Astrocyte of the hippocampus (primary cell): ENCODE measurements at places on chromosomes 3 and 15.

- no peak for DNase-seq
These were observed 167.2 kb upstream of the TSC22D2 start for GRCh38 chr3:150240891-150241290.

DNA sequence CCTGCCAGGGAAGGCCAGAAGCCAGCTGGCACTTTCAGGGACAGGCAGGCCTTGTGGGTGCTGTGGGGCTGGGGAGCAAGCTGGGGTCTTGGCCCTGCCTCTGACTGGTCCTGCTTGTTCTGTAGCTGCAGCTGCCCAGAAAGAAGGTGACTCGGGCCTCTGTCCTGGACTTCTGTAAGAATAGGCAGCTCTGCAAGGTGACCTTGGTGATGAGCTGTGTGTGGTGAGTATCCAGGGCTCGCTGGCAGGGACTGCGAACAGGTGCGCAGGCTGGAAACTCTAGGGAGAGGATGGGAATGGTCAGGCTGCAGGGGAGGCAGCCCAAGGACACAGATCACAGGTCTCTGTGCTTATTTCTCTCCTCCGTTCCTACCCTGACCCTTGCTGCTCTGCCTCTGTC, 31.2 kb downstream of the SLC22A14 start:
- DNase-seq: no peak

DNA sequence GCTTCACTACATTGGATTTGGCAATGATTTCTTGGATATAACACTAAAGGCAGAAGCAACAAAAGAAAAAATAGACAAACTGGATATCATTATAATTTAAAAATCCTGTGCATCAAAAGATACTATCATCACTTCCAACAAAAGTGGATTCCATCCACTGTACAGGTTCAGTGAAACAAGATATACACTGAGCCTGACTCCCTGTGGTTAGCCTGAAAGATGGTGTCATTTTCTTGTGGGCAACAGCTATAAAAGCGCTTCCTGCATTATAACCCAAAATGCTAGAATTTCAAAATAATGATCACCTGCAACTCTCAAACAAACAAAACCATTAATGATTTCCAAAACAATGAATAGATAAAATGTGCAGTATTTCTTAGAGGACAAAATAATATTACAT, 39.6 kb upstream of the TBC1D23 start:
- no peak for DNase-seq

DNA sequence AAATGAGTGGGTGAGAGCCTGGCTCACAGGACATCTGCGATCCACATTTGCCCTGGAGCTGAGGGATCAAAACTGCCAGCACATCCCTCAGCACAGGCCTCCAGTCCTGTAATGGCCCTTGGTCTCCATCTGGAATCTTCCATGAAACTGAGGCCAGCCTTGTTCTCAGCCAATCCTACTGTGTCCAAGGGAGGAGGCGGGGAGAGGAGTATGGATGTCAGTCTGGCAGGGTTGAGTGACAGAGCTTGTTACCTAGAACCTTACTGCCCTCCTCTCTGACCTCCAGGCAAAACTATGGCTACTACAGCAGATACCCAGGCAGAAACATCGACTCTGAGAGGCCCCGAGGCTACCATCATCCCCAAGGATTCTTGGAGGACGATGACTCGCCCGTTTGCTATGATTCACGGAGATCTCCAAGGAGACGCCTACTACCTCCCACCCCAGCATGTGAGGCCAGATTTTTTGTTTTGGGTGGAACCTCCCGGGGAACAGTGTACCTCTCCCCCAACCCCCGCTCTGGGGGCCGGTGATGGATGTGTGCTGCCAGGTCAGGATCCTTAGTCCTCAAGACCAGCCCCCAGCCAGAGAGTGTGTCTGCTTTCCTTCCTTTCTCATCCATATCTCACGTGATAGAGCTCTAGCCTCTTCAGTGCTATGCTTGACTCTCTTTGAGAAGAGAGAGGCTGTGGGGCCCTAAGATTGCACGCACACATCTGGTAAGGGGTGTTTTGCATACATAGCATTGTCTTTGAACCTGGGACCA, 41.3 kb downstream of the CHDH start:
- DNase-seq: peak; percentile 82

GRCh38 chr3:24596626-24597025, 102.0 kb upstream of the THRB start:
- DNase-seq: no peak

GRCh38 chr3:186536883-186537844, 7.0 kb downstream of the CRYGS start:
- peak; percentile 20 for DNase-seq

DNA sequence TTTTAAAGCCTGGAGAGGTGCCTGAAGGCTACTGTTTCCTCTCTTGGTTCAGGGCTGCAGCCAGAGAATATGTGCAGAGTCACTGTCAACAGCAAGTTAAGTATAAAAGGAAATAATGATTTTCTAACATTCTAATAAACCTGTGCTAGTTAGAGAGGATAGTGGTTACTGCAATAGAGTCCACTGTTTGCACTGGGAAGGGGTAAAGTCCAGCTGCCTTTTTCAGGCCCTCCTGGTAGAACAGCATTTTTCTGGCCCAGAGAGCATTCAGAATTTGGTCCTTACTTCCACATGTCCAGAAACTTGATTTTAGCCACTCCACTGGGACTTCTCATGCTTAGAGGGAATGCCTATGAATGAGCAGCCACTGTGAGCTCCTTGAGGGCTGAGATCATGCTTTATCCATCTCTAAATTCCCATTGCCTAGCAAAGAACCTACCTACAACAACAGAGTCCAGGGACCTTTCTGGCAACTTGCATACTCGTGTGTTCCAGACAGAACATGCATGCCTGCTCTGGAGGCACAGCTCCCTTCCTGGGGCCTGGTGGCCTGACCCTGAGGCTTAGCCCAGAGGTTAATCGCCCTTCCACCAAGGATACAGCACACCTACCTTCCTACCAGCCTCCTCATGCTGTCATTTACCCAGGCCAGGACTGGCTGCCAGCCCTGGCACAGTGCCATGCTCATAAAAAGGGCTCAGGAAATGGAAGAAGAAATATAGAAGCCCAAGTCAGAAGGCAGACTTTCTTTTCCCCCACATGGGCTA, 50.3 kb upstream of the ATP13A3 start:
- DNase-seq: peak; percentile 67

DNA sequence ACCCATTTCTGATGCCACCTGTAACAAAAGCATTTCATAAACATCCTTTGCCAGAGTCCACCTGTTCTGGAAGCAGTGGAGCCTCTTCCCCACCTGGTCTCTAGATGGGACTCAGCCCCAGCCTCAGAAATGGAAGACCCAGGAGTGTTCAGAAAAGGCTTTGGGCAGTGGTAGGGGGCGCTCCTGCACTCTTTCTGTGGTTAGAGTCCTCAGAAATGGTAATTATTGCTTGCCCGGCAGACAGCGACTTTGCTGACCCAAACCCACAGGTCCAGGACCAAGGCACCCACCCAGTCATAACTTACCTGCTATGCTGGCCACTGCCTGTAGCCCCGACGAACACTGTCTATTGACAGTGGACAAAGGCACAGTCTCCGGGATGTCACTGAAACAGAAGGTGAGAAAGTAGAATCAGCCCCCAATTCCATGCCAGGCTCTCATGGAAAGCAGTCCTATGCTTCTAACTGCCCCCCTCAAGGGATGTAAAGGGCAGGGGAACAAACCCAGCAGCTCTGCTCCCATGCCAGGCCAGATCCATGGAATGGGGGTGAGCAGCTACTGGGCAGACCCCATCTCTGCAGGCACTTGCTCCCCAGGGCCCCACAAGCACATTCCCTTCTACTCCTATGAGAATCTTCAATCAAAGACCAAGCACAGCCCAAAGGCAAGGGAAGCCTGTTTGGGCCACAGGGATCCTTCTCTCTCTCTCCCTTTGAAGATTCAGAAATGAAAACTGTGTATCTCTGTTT, 5.1 kb downstream of the ACAA1 start:
- DNase-seq: peak; percentile 50

- no peak for DNase-seq
These were observed 29.4 kb downstream of the PGPEP1L start for GRCh38 chr15:98978153-98978552.

DNA sequence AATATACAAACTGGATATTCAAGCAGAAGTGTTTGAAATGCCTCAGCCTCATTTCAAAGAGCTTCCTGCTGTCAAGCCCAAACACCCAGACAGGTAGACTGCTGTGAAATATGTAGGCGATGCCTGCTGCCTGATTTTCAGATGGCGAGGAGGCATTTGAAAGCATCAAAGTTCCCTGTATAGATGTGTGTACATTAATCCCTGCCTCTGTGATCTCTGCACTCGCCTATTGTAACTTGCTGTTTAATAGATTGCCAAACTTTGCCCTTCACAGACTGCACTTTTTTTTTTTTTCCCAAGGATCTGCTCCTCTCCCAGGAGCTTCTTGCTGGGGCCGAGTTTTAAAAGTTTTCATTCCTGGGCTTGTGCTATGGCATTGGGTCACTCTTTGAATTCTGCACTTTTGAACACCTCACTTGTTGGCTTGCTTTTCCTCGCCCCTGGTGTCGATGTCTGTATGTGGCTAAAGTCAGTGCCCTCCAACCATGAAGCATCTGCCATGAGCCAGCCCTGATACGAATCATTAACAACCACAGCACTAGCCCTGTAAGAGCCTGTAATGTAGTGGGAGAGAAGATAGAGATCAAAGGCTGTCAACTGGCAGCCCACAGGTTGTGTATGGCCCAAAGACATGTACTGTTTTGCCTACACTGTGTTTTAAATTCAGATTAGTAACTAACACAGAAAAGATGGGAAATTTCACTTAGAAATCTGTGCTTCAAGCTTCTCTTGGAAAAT, 287.6 kb upstream of the ICE2 start:
- DNase-seq: no peak

- no peak for DNase-seq
These were observed 15.8 kb downstream of the ISG20 start for GRCh38 chr15:88654430-88655102.

DNA sequence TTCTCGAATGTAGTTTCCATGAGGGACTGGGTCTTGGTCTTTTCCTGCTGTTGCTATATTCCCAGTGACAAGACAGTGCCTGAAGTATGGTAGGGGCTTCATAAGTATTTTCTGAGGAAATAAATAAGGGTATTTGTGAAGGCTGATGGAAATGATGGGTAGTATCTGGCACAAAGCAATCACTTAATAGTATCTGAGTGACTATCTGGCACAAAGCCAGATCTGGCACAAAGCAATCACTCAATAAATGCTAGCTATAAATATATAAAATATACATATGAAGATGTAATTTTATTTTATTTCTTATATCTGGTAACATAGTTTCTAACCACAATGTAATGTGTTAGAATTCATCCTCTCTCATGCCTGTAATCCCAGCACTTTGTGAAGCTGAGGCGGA, 20.7 kb upstream of the PROK2 start:
- no peak for DNase-seq

GRCh38 chr3:140219923-140220452, 285.0 kb downstream of the CLSTN2 start:
- no peak for DNase-seq
